ENCODE measurements at places on chromosomes 12 and 14. TPM values are rescaled to one million over a fixed set of nuclear protein-coding genes. Genes with fewer than 3 reads are reported as not detected.

CCDC88C gene
- 1.1 TPM for total RNA-seq

TAS2R8 gene
- 0.50 TPM for total RNA-seq

BEST3 gene
- 0.11 TPM for total RNA-seq

PTCSC3 gene
- not detected for total RNA-seq

GLI1 gene
- total RNA-seq = 7.7 TPM

Data from osteocyte (in vitro differentiated cells).